ENCODE measurements at places on chromosomes 2 and 18.

DNA sequence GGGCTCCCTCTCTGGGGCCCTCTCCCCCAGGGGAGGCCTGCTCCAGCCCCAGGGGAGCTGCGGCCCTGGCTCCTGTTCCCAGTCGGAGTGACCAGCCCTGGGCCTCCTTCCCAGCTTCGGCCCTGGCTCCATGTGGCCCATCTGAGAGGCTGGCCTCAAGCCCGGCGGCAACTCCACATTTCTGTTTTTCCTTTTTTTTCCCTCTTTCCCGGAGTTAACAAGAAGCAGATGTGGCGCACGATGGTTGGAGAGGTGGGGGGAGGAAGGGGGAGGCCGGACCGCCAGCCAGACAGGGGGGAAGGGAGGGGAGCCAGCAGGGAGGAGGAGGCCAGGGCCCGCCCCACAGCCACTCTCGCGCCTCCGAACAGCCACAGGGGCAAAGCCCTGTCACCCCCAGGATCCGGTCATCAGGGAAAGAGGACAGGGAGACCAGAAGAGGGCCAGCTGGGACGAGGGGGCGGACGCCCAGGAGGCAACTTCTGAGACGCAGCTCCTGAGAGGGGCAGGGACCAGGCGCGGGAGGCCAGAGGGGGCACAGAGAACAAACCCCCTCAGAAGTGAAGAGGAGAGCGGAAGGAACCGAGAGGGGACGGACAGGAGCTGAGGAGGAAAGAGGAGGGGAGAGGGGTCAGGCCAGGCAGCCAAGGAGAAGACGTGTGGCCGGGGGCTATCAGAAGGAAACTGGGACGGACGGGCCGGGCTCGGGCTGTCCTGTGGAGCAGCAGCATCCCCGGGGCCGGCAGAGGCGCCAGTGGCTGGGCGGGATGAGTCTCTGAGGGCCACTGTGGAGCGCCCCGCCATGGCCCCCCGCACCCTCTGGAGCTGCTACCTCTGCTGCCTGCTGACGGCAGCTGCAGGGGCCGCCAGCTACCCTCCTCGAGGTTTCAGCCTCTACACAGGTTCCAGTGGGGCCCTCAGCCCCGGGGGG lies at the start of gene EMILIN1:
EMILIN1 (plus strand) TSS at position 349 of the 928 bp plus-strand sequence; CDS start at position 800, 451 bp downstream.
- DNase-seq, result no peak

DNA sequence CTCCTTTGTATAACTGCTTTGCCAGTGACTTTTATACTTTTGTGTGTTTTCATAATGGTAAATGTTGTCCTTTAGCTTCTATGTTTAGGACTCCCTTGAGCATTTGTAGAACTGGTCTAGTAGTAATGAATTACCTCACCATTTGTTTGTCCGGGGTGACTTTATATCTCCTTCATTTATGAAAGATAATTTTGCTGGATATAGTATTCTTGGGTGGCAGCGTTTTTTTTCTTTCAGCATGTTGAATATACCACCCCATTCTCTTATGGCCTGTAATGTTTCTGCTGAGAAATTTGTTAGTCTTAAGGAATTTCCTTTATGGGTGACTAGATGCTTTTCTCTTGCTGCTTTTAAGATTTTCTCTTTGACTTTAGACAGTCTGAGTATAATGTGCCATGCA lies 56.0 kb downstream of the GPC1 start:
- DNase-seq, result no peak

DNA sequence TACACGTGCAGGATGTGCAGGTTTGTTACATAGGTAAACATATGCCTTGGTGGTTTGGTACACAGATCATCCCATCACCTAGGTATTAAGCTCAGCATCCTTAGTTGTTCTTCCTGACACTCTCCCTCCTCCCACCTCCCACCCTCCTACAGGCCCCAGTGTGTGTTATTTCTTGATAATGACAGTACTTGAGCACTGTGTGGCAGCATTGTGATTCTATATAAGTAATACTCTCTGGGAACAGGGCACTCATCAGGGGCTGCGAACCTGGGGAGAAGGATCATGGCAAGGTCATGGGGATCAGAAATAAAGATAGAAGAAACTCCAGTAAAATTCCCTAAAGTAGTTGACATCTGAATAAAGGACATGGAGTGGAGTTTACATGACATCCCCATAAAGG lies 1256.2 kb upstream of the CRIM1 start:
- no peak for DNase-seq

- DNase-seq, result no peak
Measured at GRCh38 chr18:9431296-9431695, 44.0 kb upstream of the RALBP1 start.

DNA sequence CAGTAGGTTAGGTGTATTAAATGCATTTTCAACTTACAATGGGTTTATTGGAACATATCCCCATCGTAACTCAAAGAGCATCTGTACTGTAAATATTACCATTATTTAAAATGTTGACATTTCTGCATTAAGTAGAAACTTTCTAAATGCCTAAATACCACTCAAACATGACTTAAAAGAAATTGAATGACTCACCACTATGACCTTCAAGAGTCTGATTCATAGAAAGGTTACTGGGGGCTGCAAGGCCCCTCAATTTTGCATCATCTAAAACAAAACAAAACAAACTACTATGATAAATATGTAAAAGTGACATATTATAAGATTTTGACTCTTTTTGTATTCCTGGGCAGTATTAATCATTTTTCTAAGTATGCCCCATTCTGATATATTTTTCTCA lies 7.6 kb downstream of the WDR35 start:
- DNase-seq, result no peak

- DNase-seq, result no peak
Measured at GRCh38 chr18:59593291-59593717, 103.9 kb downstream of the CCBE1 start.
